Esophagus muscularis mucosa (tissue), 4 donors: ENCODE measurements at places on chromosomes 1 and 21.

DNA sequence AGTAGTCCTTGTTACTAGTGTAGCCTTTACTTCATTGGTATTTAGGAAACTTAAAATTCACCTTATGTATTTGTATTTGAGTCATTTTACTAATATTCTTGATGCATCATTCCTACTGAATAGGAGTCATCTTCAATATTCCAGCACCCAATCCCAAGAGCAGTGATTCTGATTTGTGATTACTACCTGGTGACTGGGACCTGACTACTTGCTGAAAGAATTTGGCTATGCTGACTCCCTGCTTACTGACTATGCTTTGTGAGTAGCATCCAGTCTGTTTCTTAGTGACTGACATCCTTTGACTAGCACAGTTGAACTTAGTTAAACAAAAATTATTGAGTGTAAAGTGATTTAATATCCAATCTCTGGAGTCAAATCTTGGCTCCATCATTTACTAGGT, 129.9 kb upstream of the NEGR1 start:
- no peak for DNase-seq

GRCh38 chr1:56268519-56269140, 310.7 kb downstream of the PLPP3 start:
- no peak for DNase-seq

DNA sequence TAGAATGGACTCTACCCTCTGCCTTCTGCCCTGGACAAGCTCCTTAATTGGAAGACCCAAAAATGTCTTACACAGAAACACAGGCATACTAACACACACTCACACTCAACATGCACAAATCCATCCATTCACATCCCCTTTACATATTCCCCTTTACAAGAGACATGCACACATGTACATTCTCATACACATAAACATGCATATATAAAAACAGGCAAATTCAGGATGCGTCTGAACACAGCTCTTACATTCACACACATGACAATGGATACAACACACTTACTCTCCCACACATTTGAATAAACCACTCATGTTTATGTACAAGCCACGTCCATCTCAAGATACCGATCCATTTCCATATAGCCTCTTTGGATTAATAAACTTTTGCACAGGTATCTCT, 84.4 kb downstream of the HMGB4 start:
- no peak for DNase-seq

DNA sequence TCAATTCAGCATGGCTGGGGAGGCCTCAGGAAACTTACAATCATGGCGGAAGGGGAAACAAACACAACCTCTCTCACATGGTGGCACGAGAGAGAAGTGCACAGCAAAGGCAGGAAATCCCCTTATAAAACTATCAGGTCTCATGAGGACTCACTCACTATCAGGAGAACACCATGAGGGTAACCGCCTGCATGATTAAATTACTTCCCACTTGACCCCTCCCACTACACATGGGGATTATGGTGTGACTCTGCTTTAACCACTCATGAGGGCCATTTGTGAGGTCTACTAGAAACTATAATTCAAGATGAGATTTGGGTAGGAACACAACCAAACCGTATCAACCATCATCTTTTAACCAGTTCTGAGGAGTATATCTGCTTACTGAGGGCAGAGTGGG, 387.4 kb upstream of the NFIA start:
- no peak for DNase-seq

DNA sequence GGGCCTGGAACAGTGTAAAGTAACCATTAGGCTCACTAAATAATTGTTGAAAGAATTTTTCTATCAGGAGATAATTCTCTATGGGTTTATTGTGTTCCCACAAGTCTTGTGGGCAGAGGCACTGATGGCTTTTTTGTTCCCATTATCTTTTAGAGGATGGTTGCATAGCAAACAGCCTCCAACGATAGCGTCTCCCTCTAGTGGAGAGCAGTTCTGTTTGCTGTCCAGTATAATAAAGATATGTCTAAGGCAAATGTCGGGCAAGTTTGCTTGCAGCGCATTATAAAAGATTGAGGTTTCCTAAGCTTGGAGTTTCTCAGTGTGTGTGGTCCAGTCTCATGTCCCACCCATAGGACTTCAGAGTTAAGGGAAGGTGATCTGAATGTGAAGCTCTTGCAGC, 1.3 kb upstream of the SLC6A17 start:
- DNase-seq = no peak

GRCh38 chr1:78291418-78291817, 199.4 kb upstream of the PTGFR start:
- no peak for DNase-seq

DNA sequence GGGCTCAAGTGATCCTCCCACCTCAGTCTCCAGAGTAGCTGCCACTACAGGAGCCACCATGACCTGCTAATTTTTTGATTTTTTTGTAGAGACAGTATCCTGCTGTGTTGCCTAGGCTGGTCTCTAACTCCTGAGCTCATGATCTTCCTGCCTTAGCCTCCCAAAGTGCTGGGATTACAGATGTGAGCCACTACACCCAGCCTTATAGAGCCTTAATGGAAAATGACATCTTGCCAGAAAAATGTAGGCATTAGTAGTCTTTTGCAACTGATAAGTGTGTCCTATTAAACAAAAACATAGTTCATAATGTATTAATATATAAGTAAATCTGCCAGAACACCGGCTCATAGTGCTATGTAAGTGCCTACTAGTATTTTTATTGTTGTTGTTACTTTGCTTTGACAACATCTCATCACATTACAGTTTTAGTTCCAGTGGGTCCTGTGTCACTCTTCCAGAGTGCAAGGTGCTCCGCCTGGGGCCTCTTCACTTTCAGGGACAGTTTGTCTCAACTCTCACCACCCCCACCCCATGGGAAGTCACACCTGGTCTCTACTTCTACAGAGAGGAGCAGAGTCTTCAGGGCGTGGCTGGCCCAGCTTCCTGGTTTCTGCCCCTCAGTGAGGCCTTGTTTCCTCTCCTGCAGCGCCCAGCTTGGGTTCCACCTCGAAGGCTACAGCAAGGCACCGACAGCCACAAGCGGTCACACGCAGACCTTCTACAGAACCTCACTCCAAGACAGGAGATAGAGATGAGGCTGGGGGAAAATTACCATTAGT, 30.1 kb downstream of the RHOU start:
- DNase-seq = no peak

GRCh38 chr21:16124378-16125138, 394.8 kb downstream of the USP25 start:
- no peak for DNase-seq

- no peak for DNase-seq
These were observed 23.2 kb downstream of the CD1D start for GRCh38 chr1:158203693-158204457.

DNA sequence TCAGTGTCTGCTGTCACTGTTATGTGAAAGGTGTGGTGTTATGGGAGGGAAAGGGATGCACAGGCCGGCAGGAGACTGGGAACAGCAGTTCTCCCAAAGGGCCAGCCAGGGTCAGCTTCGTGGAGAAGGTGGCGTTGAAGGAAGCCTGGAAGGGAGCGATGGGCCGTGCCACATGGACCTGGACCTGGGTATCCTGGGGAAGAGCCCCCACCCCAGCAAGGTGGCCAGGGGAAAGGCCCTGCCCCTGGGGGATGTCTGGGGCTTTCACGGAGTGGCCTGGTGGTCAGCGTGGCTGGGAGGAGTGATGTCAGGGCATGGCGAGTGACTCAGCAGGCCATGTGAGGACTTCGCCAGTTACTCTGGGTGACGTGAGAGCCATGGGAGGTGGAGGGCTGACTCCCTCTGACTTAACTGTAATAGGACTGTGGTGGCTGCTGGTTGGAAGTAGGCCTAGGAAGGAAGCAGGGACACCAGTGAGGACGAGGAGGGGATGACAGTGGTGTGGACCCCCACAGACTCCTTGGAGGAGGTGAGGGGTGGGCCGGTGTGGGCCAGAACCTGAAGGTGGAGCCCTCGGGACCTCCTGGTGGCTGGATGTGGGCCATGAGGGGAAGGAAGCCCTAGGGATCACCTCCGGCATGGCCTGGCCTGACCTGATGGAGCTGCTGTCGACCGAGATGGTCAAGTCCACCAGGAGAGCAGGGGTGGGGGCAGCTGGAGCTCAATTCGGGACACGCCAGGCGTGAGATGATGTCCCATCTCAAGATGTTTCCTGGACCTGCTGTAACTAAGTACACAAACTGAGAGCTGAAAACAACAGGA, 54.5 kb downstream of the BACE2 start:
- no peak for DNase-seq

GRCh38 chr1:16205891-16206546, 6.4 kb downstream of the ARHGEF19 start:
- no peak for DNase-seq

- DNase-seq = no peak
These were observed 501 bp upstream of the MRAP start for GRCh38 chr21:32298148-32298559.

DNA sequence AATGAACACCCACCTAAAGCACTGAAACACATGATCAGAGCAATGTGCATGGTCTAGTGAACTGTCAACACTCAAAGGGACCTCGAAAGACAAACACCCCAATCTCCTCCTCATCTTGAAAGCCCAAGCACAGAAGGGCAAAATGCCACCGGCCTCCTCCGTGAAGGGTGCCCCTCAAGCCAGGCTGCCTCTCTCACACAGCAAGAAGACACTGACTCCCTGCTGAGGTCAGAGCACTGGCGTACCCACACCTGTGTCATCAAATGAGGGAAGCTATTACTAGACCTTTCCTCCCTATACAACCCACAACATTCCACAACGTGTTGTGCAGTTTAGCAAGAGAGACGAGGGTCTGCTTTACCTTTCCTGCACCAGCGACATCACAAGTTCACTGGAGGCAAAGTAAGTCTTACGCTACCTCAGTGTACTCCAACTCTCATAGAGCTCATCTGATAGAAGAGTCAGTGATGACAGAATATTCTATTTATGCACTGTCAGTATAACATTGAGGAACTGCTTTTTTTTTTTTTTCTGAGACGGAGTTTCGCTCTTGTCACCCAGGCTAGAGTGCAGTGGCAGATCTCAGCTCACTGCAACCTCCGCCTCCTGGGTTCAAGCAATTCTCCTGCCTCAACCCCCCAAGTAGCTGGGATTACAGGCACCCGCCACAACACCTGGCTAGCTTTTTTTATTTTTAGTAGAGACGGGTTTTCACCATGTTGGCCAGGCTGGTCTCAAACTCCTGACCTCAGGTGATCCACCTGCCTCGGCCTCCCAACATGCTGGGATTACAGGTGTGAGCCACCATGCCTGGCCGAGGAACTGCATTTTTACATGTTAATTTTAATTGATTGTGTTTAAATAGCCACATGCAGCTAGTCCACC, 3.3 kb downstream of the SH3BP5L start:
- DNase-seq = no peak

GRCh38 chr1:184082541-184083415, 31.2 kb downstream of the TSEN15 start:
- DNase-seq = no peak

DNA sequence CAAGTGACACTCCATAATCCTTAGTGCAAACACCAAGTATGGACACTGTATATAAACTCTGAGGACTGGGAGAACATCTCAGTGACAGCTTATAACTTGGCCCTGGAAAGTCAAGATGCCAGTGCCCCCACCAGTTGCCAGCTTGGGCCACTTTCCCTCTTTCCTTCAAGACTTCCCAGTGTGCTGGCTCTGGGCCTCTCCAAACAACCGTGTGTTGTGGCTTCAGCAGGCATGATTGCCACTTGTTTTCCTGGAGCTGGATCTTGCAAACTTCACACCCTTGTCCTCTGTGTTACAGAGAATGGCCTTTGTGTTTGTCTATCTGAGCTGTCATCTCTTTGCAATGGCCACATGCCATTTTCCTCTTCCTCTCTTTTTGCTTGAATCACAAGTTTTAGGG, 37.0 kb downstream of the CCDC185 start:
- no peak for DNase-seq

DNA sequence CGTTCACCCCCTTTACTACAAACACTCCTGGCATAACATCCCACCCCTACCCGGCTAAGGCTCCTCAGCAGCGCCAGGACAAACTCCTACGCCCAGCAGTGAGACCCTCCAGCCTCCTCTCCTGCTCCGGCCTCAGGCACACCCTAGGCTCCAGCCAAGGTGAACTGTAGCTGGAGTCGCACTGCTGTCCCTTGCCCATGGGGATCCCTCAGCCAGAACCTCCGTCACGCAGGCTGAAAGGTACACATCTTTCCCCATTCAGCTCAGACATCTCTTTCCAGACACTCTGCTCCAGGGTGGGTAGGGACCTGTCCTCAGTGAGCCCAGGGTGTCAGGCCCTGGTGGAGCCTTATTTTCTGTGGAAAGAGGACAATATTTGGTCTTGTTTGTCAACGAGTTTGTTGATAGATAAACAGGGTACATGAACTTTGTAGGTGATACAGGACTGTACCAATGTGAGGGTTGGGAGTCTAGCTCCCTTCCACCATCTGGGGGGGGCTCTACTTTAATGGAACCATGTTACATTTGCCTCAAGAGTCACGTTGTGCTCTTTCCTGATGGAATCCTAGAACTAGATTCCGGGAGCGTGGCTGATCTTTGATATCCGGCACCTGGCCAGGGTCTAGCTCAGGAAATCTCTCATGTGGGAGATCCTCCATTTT, 56.5 kb upstream of the SSBP3 start:
- DNase-seq = no peak

- no peak for DNase-seq
These were observed 1264.3 kb upstream of the ADGRL2 start for GRCh38 chr1:80536461-80536860.

DNA sequence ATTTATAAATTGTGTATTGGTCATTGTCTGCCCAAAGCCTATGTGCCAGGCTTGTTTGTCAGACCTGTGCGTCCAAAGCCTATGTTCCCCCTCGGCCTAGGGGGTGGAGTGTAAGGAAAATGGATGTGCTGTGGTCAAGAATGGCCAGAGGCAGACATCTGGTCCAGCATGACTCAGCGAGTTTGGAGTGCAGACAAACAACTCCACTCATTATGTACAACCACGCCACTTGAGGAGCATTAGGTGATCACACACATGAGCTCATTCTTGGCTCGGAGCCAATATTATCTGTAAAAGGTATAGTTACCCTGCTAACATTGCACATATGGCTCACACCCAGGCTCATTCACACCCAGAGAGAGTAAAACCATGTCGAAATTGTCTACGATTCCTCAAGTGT, 1047.6 kb upstream of the ADGRL4 start:
- no peak for DNase-seq

DNA sequence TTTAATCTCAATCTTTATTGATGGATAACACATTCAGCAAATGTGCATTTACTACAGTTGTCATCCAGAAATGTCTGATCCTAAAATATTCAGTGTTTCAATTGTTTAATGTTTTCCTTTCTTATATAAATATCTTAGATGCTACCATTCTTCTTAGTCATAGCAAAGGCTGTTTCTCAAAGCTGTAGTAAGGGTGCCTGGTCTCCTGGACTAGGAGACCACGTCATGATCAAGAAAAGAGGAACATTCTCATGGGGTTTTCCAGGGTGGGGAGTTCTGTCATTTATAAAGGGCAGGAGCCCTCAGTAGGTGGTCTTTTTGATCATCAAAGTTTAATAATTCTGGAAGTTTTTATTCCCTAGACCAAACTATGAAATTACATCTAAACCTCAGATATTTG, 292.8 kb downstream of the HMCN1 start:
- no peak for DNase-seq

- DNase-seq = no peak
These were observed 147.2 kb downstream of the RASAL2 start for GRCh38 chr1:178241057-178241456.
